ENCODE measurements at places on chromosomes 2 and 18.

- DNase-seq, result no peak
Observed at GRCh38 chr2:10447300-10447894, 730 bp downstream of the ODC1 start.

- no peak for DNase-seq
Observed at GRCh38 chr18:9244376-9244775, 90.2 kb upstream of the TWSG1 start.

DNA sequence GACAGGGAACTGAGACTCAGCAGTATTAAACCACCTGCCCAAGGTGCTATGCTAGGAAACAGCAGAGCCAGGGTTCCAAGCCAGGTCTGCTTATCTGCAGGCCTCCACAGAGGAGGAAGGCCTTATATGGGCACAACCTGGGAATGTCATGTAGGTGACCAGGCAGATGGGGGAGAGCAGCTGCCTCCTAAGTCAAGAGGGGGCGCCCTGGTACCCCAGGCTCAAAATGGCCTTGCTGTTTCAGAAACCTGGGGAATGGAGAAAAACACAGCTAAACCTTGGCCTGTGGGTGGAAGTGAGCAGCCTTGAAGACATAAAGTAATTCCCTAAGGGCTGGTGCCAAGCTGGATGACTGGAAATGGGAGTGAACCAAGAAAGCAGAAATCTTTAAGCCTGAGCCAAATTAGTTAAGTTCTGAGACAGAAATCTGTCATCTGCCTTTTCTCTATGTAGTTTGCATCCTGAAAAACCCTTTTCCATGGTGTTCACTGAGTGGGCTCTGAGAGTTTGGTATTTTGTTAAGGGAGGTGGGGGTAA lies 79.1 kb downstream of the MAPK4 start:
- DNase-seq, result no peak

GRCh38 chr2:1800716-1801388 lies 56.5 kb upstream of the PXDN start:
- DNase-seq, result no peak

All from stimulated activated naive CD8-positive, alpha-beta T cell treated with anti-CD3 and anti-CD28 coated beads, Interleukin-15, Interleukin-2, amounts not matched to agents 100 U/mL and 50 U/mL, for 24 hours (primary cell).